ENCODE measurements at places on chromosomes 4 and X. TPM values are rescaled to one million over a fixed set of nuclear protein-coding genes. Genes with fewer than 3 reads are reported as not detected.

DNA sequence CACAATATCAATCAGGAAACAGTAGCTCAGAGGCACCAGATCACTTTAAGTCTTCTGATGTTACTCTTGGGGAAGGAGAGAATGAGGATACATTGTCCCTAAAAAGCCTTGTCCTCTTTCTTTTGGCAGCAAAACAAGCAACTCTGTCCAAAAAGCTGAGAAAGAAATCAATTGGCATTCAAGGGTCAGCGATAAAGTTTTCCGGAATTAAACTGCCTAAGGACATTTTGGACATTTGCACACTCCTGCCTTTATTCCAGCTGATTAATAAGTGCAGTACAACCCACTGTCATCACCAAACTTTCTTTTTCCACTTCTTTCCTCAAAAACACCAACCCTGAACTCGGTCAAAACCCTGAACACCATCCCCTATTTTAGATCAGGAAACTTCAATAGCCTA lies 85.8 kb upstream of the FAM9A start:
- no peak overlapping the region for H3K4me3 ChIP-seq
- DNase-seq: no peak
- peaks cover 1% of the 10 kb centered on the region for H3K36me3 ChIP-seq
- H3K27me3 ChIP-seq: peaks cover 14% of the 10 kb centered on the region

- H3K27ac ChIP-seq: no peak overlapping the region
- H3K27me3 ChIP-seq: peaks cover 37% of the 10 kb centered on the region
- DNase-seq: no peak
- no peak overlapping the region for H3K4me3 ChIP-seq
- peaks cover 4% of the 10 kb centered on the region for H3K4me1 ChIP-seq
- H3K36me3 ChIP-seq: no peaks in the 10 kb centered on the region
Measured at GRCh38 chrX:52983321-52984000, 25.1 kb upstream of the FAM156A start.

The NDST3 gene
- not detected for total RNA-seq

GRCh38 chr4:10026485-10026884 lies 5.2 kb upstream of the SLC2A9 start:
- H3K4me1 ChIP-seq: peaks cover 3% of the 10 kb centered on the region
- no peak overlapping the region for H3K4me3 ChIP-seq
- H3K36me3 ChIP-seq: no peaks in the 10 kb centered on the region
- H3K27ac ChIP-seq: no peak overlapping the region
- DNase-seq: no peak

DNA sequence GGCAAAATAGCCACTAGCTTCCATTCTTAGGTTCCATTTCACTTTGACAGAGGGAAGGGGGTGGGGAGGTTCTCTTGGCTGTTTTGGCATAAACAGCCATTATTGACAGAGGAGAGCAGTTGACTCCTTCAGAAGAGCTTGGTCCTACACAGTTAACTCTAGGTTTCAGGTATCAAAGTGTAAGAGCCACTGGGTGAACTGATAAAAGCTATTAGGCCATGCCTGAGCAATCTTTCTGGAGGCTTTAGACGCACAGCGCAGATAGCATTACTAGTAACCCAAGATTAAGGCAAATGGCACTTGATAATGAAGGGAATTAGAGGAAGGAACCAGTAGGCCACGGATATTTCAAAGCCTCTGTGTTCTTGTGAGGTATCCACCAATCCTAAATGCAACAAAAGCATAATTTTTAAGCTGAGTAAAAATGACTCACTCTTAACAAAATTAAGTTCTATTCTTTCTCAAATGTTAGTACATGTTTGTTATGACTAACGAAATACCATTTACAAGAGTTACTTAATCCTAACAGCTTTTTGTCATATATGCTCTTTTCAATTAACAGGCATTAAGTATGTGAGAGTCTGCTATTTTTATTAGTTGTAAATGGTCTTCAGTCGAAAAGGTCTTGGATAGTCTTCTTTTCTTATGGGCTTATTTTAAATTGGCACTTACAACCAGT lies 53.6 kb downstream of the SLC7A11 start:
- no peak overlapping the region for H3K27ac ChIP-seq
- H3K4me1 ChIP-seq: no peaks in the 10 kb centered on the region
- no peak overlapping the region for H3K4me3 ChIP-seq
- no peaks in the 10 kb centered on the region for H3K27me3 ChIP-seq
- DNase-seq: no peak
- H3K36me3 ChIP-seq: no peaks in the 10 kb centered on the region

GRCh38 chr4:104915864-104916263 lies 230.8 kb upstream of the TET2 start:
- peaks cover 2% of the 10 kb centered on the region for H3K36me3 ChIP-seq
- H3K4me3 ChIP-seq: no peak overlapping the region
- no peak overlapping the region for H3K27ac ChIP-seq

DNA sequence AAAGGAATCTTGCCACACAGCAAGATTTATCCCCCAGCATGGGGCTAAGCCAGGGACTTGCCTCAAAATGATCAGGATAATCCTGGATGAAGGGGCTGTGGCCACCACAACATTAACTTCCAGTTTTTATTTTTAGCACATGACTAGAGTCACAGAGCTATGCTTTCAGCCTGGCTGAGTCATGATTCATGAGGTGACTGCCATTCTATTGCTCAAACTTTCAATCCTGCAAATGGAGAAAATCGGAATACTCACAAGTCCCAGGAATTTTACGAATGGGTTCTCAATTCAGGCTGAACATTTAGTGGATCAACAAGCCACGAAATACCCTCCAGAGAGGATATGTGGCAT lies 70.7 kb upstream of the HPGD start:
- no peak overlapping the region for H3K4me3 ChIP-seq
- no peak overlapping the region for H3K27ac ChIP-seq
- no peaks in the 10 kb centered on the region for H3K36me3 ChIP-seq
- DNase-seq: no peak
- H3K4me1 ChIP-seq: peaks cover 11% of the 10 kb centered on the region
